ENCODE measurements at places on chromosomes 2 and 18.

DNA sequence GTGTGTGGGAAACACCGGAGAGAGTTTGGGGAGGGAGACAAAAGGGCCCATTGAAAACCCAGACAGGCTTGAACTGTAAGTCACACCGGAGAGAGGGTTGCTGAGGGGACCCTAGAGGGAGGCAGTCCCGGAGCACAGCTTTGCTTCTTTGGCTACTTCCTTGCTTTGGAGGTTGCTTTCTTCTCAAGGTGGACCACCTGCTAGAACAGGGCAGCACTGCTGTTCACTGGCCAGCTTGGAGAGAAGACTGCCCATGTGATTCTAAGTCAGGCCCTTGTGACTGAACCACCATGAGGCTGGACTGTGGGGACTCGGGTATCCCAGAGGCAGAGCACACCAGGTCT lies 4.4 kb downstream of the ACTG2 start:
- DNase-seq = peak; percentile 68

DNA sequence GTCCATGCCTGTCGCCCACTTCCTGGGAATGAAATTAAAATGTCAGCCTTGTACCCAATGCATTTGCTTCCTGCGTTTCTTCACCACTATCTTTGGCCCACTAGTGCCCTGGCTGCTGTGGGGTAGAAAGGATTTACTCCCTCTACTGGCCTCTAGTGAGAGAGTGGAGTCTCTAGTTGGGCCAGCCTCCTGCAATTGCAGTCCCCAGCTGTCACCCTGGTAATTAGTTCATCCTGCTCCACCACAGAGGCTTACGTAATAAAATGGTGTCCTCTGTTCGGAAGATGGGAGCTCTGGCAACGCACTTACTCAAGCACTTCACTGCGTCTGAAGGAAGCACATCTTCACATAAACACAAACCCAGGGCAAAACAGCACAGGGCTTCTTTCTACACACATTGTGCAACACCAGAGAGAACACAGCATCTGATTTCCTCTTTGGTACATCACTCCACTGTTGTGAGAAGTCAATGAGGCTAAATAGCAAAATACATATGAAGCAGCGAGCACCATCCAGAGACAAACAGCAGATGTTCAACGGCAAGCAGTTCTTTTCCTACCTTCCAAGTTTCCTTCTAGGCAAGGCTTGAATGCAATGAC lies 274.6 kb downstream of the LRATD1 start:
- no peak for DNase-seq

DNA sequence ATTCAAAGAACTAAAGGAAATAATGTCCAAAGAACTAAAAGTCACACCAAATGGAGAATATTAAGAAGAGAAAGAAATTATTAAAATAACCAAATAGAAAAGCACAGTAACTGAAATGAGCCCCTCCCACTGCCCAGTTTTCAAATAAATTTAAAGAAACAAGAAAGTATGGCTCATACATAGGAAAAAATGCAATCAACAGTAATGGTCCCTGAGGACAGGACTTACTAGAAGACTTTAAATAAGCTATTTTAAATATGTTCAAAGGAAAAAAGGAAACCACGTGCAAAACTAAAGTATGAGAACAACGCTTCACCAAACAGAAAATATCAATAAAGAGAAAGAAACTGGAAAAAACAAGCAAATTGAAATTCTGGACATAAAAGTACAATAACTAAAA lies 58.9 kb downstream of the TMEM131 start:
- DNase-seq = no peak

GRCh38 chr2:208570851-208571763 lies 164.5 kb downstream of the PTH2R start:
- DNase-seq = no peak
